Ureter (tissue), 1 donor: ENCODE measurements at places on chromosomes 13 and 19.

GRCh38 chr13:83955011-83955410, 72.7 kb upstream of the SLITRK1 start:
- DNase-seq = no peak

- no peak for DNase-seq
Observed at GRCh38 chr13:80599765-80600164, 258.8 kb upstream of the SPRY2 start.

GRCh38 chr19:54436628-54437252, 12.3 kb upstream of the LENG8 start:
- DNase-seq = no peak

GRCh38 chr19:44582581-44583265, 30.6 kb upstream of the IGSF23 start:
- DNase-seq = no peak
